ENCODE measurements at places on chromosomes 11 and 22.
A peak's percentile ranks its signal among the peaks of the same experiment; 100 is the strongest.

- DNase-seq = no peak
These were observed 16.2 kb downstream of the TBCEL start for GRCh38 chr11:121039971-121040613.

GRCh38 chr11:21446939-21447590 lies 745.8 kb upstream of the ANO5 start:
- no peak for DNase-seq

GRCh38 chr11:126488591-126489370 lies 133.3 kb downstream of the ST3GAL4 start:
- no peak for DNase-seq

DNA sequence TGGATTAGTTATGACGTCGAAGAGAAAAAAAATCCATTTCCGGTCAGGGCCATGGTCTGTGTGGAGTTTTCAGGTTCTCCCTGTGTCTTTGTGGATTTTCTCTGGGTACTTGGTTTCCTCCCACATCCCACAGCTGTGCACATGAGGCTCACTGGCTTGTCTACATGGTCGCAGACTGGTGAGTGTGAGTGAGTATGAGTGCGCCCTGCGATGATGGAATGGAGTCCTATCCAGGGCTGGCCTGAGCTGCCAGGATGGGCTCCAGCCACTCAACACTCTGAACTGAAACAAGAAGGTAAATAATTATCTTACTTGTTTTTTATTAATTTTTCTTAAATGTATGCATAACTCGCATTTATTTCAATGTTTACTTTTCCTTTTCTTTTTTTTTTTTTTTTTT lies 10.8 kb downstream of the MMP3 start:
- no peak for DNase-seq

- DNase-seq = no peak
These were observed 1.6 kb downstream of the THY1 start for GRCh38 chr11:119421351-119421750.

GRCh38 chr11:61152816-61153592 lies 8.2 kb downstream of the VPS37C start:
- DNase-seq = no peak

DNA sequence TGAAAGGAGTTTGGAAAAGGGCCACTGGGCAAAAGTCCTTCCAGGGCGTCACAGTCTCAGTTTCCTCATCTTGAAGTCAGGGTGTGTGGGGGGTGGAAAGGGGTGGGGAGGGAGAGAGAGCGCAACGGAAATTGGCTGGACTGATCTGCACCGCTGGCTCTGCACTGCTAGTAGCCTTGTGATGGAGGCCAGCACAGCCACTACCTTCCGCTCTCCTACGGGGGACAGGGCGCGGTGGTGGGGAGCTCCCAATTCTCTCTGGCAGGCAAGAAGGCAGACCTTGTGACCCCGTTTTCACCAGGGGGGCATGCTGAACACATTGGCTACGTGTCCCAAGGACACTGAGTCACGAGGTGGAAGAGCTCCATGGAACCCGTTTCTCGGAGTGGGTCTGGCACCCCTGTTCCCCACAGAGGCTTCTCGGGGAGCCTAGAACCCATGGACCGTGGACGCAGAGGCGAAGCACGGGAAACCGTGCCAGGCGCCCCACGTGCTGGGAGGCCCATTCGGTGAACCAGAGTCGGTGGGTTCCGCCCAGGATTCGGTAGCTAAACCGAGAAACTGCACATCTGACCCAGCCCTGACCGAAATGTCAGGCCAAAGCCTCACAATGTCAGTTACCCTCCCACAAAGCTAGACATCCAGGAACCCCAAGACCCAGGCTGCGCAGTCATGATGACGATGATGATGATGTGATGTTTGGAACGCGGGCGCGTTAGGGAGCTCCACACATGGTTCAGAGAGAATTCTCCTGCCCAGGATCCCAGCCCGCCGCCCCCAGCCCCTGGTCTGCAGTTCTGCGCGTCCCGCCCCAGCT lies 28.3 kb upstream of the WNT11 start:
- DNase-seq = peak; percentile 63

- DNase-seq = peak; percentile 89
These were observed at the start of the genes CBY1 and FAM227A for GRCh38 chr22:38656256-38657044. CBY1 (plus strand) TSS chr22:38656638; CDS start chr22:38668055, 11,417 bp downstream. FAM227A (minus strand) TSS chr22:38656392; CDS start chr22:38650168, 6,224 bp downstream.

DNA sequence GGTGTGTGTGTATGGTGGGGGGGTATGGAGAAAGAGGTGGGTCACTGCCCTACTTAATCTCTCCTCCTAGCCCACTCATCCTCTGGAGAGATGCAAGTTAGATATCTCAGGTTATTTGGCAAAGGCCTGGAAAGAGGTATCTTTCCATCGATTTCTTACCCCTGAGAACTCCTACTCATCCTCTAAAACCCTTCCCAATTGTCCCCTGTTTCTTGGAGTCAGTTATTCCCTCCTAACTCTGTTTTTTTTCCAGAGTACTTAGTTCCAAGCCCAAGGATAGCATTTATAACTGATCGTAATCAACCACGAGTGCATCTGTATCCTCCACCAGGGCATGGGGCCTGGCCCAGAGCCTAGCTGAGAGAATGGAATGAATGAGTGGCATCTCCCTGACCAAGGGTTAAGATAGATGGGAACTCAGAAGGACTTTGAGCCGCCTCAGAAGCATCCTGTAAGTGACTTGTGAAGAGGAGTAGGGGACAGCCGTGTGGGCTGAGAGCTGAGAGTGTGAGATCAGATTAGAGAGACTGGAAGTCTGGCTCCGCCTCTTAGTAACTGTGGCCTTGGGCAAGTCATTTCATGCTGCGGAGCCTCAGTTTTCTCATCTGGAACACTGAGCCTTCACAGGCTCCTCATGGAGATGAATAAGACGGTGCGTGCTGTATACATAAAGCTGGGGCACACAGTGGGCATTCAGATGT lies 16.2 kb downstream of the CD6 start:
- peak; percentile 86 for DNase-seq

- DNase-seq = no peak
These were observed 210.8 kb downstream of the CEP164 start for GRCh38 chr11:117538263-117539135.

- DNase-seq = no peak
These were observed 545.2 kb upstream of the CADM1 start for GRCh38 chr11:116049383-116049782.

- DNase-seq = no peak
These were observed 151.2 kb downstream of the DBX1 start for GRCh38 chr11:20008871-20009644.

DNA sequence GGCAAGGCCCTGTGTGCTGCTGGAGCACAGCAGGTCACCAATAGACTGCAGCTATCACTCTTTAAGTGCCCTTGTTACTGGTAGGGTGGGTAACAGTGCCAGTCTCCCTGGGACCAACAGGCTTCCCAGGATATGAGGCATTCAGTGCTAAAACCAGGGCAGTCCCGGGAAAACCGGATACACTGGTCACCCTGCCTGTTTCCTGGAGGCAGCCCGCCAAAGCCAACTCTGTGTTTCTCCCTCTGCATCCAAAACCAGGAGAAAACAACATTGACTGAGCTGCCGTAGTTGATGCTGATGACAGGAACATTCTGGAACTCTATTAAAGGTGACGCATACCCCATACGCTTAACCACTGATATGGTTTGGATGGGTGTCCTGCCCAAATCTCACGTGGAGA lies 149.1 kb downstream of the SHANK2 start:
- no peak for DNase-seq

- DNase-seq = no peak
These were observed 289.7 kb downstream of the ST3GAL4 start for GRCh38 chr11:126645186-126645585.

DNA sequence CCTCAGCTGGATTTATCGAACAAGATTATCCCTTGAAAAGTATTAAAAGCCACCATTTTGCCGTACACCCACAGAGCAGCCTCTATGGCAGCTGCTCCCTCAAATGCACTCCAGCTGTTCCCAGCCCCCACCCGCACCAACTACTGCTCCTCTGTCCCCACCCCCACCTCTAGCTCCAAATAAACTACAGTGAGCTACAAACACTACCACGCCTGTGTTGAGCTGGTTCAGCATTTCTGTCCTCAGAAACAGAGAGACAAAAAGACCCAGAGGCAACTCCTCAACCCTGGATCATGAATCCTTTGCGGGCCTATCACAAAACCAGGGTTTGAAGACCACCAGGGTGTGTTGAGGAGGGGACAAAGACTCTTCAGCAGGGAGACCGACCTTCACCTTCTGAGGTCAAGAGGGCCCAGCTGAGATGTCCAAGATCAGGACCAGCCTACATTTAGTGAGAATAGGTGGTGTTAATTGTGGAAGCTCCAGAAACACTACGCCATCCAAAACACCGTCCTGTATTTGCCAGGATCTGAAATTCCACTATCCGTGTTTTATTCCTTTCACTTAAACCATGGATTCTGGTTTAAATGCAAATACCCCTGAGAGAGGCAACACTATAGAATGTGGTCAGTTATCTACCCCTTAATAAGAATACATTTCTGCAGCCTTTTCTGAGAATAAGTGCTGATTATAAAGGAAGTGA lies 195.9 kb downstream of the DSCAML1 start:
- no peak for DNase-seq

- DNase-seq = no peak
These were observed 16.6 kb downstream of the OR10D3 start for GRCh38 chr11:124199702-124200101.

- no peak for DNase-seq
These were observed 12.5 kb downstream of the DDX25 start for GRCh38 chr11:125916683-125917347.

DNA sequence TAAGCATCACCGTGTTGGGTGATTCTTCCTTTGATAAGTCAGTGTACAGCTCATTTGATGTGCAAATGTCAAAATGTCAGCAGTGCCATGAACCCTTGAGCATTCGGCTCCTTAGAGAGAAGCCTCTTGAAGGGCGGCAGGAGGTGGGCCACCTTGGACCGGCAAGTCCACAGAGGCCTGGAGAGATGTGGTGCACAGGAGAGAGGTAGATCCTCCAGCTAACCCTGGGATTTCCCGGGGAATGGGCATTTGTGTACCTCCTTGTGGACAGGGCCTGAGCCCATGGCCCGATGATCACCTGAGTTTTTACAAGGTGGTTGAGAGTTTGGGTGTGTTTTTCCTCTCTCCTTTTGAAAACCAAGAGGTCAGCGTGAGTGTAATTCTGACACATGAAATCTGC lies 133.2 kb upstream of the RCN1 start:
- DNase-seq = no peak

GRCh38 chr11:8775332-8775731 lies 92.7 kb downstream of the RPL27A start:
- DNase-seq = no peak

All from stimulated activated CD4-positive, alpha-beta T cell treated with anti-CD3 and anti-CD28 coated beads, Interleukin-15, amount 100 ng/mL, for 24 hours (primary cell).